ENCODE measurements at places on chromosomes 16 and 17. TPM values are rescaled to one million over a fixed set of nuclear protein-coding genes. Genes with fewer than 3 reads are reported as not detected.

The LDHD gene
- total RNA-seq, result 2.8 TPM

The ITGAD gene
- total RNA-seq, result not detected

The CBFA2T3 gene
- 0.17 TPM for total RNA-seq

The EPN3 gene
- under 0.01 TPM for total RNA-seq

The PARD6A gene
- 0.44 TPM for total RNA-seq

The SLFN13 gene
- 2.2 TPM for total RNA-seq

The MYLK3 gene
- 0.15 TPM for total RNA-seq

The ODF4 gene
- not detected for total RNA-seq

The ATP6V0C gene
- total RNA-seq, result 14.1 TPM

The KRT25 gene
- not detected for total RNA-seq

The TOX3 gene
- not detected for total RNA-seq

The SGCA gene
- total RNA-seq, result 0.73 TPM

The MYH11 gene
- under 0.01 TPM for total RNA-seq

Data from smooth muscle cell of trachea (primary cell).